Right lobe of liver (tissue), 6 donors: ENCODE measurements at places on chromosomes 12 and 14. TPM values are rescaled to one million over a fixed set of nuclear protein-coding genes. Genes with fewer than 3 reads are reported as not detected.
A peak's percentile ranks its signal among the peaks of the same experiment; 100 is the strongest.

DNA sequence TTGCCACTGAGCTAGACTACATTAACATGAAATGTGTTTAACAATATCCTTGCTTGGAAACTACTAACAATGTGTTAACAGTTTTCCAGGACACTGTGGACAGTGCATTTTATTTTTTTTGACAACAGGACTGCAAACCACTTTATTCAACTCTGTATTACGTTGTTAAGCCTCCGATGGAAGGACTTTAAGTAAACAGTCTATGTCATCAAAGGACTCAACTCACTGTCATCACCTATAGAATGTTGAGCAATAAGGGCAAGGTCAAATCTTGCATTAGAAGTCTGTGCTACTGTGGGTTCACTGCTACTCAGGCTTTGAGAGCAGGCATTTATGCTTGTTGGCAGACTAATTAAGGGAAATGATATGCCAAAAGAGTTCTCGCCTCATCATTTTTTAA lies 483.7 kb downstream of the FLRT2 start:
- no peak for DNase-seq

PLEKHD1 gene
- not detected for total RNA-seq

SERPINA1 gene
- 18,575 TPM for total RNA-seq

DNA sequence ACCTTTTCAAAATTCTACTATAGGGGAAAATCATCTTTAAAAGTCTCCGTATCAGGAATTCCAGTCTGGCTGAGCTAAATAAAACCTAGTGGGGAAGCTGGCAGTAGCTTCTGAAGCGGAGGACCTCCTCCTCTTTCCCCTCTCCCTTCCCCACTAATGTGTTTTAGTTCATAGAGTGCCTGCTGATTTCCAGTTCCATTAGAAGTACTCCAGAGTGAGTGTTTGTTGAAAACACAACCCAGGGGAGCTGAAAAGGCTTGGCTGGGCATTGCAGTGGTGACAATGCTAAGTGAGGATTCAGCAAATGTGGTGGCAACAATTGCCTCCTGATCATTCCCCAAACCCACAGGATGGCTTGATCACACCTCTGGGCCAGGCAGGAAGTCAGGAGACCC lies 144.2 kb upstream of the FRMD6 start:
- DNase-seq = no peak

- DNase-seq = peak; percentile 83
Observed at GRCh38 chr12:125185740-125186470, 120.7 kb downstream of the AACS start.

DNA sequence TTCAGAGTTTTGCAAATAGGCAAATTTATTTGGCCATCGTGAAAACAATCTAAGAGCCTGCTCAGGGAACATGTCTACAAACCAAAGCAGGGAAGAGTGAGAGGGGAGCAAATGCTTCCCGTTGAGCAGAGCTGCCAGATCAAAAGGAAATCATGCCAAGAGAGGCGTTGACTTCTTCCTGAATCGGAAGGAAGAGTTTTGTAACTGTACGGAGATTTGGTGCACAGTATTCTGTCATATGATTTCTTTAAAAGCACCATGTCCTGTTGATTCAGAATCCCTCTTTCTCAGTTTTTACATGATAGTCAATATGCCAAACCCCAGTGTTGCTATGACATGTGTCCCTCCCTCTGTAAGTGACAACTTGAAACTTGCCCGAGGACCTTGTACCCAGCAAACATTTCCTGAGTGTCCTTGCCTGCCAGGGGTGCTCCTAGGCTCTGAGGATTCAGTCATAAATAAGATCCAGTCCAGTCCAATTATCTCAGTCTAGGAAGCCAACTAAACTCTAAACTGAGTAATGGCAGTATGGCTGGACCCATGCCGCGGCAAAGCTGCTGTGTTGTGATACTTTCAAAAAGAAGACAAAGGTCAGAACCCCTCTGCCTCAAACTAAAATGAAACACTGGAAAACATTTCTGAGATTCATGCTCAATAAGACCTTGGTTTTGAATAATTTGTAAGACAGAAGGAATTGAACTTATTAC lies 300.1 kb upstream of the FKBP4 start:
- DNase-seq = peak; percentile 43
